Activated T-helper 17 cell treated with anti-CD3 and anti-CD28 coated beads, Interleukin-2, amount 50 U/mL, for 72 hours (primary cell): ENCODE measurements at places on chromosomes 4 and X.

GRCh38 chrX:91080822-91081221, 353.8 kb upstream of the PABPC5 start:
- no peak for ATAC-seq

- no peak for ATAC-seq
Measured at GRCh38 chr4:153639833-153640802, 44.0 kb upstream of the TLR2 start.

DNA sequence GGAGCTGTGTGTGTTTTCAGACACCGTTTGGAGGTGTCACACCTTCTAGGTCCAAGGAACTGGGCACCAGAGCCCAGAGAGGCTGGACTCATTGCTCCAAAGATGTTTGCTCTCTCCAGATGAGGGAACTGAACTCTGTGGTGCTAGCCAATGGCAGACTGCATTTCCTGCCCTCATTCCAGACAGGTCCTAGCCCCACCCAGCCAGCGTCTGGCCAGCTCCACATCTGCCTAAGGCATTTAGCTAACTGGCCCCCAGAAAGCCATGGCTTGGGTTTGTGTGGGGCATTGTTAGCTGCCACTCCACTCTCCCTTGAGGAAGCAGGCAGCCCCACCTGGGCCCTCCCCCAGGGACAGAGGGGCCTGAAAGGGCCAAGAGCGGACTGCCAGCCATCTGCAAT, 11.4 kb downstream of the FGD1 start:
- no peak for ATAC-seq

DNA sequence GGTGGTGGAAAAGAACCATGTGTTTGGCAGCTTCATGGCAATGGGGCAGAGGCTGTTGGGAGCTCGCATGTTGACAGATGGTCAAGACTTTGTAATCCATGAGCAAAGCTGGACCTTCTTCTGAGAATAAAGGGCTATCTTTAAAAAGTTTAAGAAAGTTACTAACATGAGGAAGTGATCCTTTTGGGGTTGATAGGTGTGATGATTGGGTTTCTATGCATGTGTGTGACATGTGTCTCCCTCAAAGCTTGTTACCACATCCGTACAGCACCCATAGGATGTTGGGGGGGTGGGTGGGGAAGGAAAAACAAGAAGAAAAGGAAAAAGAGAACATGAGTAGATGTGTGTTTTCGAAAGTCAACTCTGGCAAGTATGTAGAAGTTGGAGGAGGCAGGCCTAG, 123.0 kb upstream of the TLR3 start:
- ATAC-seq = no peak

DNA sequence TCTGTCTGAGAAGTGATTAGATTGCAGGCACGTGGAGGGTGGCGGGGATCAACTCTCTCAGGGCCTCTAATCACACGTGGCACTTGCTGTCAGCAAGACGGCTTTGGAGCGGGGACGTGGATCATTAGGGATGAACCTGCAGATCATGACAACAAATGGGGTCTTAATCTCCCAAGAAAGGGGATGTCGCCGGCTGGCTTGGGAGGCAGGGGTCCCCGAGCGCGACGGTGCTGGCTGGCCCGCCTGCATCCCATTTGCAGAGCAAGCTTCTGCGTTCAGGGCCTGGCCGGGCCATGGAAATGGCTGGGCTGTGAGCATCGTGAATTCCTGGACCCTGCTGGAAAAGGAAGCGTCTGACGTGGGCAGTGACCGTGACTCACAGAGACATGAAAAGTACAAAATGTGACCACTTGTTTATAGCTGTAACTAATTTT, 85.1 kb upstream of the SHOX start:
- ATAC-seq = no peak

DNA sequence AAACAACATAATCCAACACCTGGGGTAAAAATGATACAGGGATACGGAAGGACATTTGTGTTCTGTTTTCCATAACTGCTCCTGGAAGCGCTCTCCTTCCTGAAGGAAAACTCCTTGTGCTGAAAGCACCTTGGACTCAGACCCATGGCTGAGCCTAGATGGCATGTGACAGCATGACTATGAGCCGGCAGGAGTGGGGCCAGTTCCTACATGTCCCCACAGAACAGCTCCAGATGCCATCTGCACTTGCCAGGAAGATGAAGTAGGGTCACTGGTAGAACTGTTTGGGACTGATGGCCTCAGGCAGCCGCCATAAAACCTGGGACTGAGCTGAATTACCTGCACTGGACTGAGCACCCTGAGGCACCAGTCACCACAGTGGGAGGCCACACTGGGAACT, 56.0 kb upstream of the BCLAF3 start:
- ATAC-seq = no peak

DNA sequence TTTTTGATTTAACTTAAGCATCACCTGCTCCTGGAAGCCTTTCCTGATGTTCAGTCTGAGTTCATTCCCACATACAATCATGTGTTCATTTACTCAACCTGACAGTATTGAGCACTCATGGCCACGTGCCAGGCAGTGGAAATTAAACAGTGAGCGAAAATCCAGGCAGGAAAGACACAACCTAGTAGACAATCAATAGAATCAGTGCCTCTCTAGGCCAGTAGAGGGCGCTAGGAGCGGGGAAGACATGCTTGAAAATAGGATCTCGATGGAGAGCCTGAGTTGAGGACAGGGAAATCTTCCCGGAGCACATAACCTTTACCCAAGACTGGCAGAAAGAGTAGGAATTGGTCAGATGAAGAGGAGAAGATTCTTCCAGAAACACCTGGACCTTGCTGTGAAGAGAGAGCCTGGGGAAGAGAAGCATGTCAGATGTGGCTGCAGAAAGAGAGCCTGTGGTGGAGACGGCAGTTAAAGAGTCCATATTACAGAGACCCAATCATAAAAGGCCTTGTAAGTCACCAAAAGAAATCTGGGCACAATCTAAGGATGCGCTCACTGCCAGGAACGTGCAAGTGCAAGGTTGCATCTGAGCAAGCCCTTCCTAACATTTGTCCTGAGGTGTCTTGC, 103.5 kb downstream of the LDB2 start:
- ATAC-seq = no peak

GRCh38 chr4:174553828-174554227, 31.5 kb upstream of the HPGD start:
- ATAC-seq = no peak

DNA sequence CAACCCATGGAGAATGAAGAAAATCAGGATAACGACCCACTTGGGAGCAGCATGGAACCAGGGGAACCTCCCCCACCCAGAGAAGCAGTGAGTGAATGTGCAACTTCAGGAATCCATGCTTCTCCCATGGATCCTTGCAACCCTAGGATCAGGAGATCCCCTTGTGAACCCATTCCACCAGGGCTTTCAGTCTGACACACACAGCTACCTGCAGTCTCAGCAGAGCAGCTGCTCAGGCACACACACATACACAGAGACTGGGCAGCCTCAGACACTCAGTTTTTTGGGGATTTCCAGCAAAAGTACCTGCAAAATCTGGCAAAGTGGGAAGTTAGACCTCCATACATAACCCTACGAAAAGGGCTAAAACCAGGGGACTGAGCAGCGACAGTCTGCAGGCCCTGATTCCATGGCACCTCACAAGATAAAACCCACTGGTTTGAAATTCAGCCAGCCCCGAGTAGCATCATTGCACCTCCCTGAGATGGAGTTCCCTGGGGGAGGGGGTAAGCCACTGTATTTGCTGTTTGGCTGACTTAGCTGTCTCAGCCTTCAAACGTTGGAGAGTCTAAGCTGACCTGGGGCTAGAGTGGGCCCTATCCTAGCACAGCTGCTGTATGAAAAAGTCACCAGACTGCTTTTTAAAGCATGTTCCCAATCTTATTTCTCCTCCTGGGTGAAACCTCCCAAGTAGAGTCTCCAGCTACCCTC, 737.5 kb upstream of the NDST4 start:
- no peak for ATAC-seq

DNA sequence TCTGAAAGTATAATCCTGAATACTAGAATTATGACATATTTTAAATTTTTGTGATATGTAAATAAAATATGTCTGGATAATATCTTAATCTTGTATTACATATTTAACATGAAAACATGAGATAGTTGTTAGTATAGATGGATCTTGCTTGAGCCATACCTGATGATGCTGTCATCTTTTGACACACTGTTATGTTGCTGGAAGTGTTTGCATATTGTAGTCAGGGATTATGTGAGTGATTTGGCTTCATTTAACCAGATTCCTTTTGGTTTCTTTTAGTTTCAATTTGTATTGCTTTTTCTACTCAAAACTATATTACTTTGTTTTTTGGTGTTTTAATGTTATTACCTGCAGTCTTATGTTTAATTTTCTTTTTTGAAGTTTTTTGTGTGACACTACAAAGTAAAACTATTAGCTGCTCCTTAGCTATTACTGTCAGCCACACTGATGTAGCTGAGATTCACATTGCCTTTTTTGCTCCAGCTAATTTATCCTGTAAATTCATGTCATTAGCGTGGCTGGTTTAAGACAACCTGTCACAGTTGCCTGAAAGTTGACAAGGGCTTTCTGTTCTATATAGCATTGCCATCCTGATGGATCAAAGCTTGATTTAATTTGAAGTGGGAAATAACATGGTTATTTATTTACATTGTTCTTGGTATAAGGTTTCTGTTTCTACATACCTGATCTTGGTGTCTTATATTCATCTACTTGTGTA, 33.7 kb downstream of the METAP1 start:
- peak; percentile 67 for ATAC-seq

GRCh38 chrX:130060122-130061069, 49.9 kb downstream of the ELF4 start:
- ATAC-seq = peak; percentile 94

- ATAC-seq = no peak
Measured at GRCh38 chrX:12901486-12901885, 4.9 kb upstream of the TLR8 start.

- no peak for ATAC-seq
Measured at GRCh38 chrX:153868576-153869472, 17.1 kb downstream of the L1CAM start.

- no peak for ATAC-seq
Measured at GRCh38 chrX:143095321-143095720, 69.6 kb downstream of the SPANXN4 start.

- peak; percentile 2 for ATAC-seq
Measured at GRCh38 chr4:26884026-26884425, 23.4 kb downstream of the STIM2 start.

- ATAC-seq = peak; percentile 81
Measured at GRCh38 chr4:8090312-8090711, 68.3 kb downstream of the ABLIM2 start.

- ATAC-seq = no peak
Measured at GRCh38 chrX:1450361-1451161, 2.1 kb downstream of the ASMTL start.

- no peak for ATAC-seq
Measured at GRCh38 chr4:116438981-116439729, 646.2 kb downstream of the TRAM1L1 start.

GRCh38 chr4:180809439-180809838, 1433.8 kb upstream of the TENM3 start:
- ATAC-seq = no peak
